ENCODE measurements at places on chromosomes 12 and 14.

DNA sequence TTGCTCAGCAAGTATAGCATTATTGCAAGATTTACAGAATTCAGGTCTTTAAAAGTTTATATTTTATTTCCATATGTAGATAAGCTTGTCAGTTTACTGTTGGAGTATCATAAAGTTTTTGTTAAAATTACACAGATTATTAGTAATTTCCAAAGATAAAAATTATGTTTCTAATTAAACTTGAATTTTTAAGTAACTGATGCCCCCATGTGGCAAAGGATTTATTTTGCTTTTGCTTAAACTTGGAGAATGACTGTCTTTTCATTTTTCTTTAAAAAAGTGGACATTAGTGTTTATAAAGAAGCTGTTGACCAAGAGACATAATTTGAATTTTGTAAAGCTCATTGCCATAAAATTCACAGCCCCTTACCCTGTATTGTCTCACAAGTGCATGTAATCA, 45.8 kb downstream of the ETNK1 start:
- peak; percentile 33 for DNase-seq

DNA sequence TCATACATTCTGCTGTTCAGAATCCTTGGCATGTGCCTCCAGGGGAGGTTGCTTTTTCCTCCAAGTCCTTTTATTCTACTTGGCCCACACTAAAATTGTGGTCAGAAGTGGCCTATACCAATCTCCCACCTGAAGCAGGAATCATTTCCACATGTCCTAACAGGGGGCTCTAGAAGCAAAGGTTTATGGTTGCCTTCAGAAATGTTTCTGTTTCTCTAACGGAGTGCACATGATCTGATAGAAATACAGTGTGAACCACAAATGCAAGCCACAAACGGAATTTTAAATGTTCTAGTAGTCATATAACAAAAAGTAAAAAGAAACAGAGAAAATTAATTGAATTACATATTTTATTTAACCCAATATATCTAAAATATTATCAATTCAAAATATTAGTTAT, 4.0 kb downstream of the PTGER2 start:
- no peak for DNase-seq

DNA sequence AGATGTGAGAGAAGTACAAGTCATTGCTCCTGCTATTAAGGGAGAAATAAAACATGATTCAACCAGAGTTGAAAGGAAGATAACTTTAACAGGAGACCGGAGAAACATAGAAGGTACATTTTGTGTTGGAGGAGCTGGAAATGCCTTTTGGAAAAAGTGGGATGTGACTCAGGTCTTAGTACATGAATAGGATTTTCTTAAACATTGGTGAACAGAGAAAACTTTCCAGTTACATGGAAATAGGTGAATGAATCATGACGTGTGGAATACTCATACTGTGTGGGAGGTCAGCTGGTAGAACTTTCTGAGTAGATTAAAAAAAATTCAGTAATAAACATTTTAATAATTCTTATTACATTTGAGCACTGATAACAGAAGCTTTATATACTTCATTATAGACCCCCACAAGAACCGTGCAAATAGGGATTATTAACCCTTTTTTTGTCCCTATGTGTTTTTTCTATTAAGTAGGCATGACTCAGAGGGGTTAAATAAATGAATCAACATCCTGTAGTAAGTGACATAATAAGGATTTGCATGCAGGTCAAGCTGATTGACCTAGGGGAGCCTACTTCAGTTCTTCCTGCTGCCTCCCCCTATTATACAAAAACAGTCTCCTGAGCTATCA, 710.5 kb downstream of the NOVA1 start:
- DNase-seq: no peak

GRCh38 chr12:75672200-75672599, 160.8 kb upstream of the KRR1 start:
- no peak for DNase-seq

DNA sequence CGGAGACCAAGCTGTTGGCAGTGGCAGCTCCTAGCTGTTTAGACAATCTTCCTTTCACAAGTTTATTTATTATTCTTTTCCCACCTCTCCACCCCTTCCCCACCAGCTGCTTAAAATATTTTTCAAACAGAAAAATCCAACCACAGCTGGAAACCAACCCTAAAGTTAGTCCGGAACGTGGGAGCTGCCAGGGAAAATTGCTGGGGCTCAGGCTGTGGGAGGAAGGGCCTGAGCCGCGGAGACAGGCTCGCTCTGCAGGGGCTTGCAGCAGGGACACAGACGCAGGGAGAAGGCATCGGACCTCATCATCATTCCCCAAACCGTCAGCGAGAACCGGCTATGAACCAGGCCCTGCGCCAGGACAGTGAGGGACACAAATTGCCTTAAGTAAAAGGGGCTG, 16.1 kb upstream of the TMEM106C start:
- DNase-seq: no peak

- peak; percentile 44 for DNase-seq
These were observed 87.4 kb downstream of the B4GALNT3 start for GRCh38 chr12:546920-547845.

GRCh38 chr14:59356767-59357166, 108.4 kb downstream of the GPR135 start:
- no peak for DNase-seq

GRCh38 chr12:96294831-96295230, 100.7 kb downstream of the ELK3 start:
- peak; percentile 65 for DNase-seq

DNA sequence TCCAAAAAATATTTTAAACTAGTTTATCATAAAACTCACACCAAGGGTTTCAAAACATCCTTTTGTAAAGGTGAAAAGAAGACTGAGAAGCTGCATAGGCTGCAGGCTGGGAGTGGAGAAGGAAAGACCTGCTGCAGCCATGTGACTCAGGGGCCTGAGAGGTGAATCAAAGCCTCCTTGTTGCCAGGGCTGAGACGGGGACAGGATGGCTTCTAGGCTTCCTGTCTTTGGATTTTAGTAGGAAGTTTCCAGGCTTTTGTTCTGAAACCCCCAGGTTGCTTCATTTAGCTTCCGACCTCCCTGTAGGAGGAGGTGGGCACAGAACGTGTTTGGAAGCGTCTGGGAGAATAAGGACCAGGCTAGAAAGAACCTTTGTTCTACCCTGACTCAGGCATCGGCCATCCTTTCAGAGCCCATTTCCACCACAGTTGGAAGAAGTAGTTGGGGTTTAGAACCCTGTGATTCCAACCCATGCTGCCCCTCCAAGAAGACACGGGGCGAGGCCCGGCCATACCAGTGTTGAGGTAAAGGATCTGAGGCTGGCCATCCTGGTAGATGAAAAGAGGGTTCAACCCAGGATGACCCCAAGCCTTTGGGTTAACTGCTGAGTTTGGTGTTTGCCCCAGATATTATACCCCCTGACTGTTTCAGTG, 122.4 kb downstream of the SLC25A47 start:
- DNase-seq: no peak

GRCh38 chr12:42284876-42285275, 41.0 kb downstream of the ZCRB1 start:
- DNase-seq: no peak

DNA sequence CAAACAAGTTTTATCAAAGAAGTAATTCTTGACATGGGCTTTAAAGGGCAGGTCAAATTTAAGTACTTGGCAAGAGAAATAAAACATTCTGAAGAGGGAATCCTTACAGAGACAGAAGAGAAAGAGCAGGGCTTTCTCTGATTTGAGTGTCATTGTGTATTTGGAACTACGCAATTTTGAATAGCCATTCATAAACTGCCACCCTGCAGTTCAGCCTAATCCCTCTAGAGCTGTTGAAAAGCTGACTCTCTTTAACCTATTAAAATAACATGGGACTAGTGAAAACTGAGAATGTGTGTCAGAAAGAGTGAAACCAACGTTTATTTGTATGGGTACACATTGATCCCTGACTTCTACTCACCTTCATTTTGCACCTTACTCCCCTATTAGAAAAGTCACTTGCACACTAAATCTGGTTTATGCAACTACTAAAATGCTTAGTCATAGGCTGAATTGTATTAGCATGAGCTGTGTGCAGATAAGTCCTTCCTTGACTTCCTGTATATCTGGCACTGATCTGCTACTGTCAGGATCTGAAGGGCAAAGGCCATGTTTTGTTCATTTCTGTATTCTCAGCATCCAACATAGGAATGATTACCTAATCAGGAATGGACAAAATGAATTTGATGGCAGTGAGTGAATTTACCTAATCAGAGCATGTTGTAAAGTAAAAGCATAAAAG, 458.9 kb downstream of the NOVA1 start:
- DNase-seq: no peak

DNA sequence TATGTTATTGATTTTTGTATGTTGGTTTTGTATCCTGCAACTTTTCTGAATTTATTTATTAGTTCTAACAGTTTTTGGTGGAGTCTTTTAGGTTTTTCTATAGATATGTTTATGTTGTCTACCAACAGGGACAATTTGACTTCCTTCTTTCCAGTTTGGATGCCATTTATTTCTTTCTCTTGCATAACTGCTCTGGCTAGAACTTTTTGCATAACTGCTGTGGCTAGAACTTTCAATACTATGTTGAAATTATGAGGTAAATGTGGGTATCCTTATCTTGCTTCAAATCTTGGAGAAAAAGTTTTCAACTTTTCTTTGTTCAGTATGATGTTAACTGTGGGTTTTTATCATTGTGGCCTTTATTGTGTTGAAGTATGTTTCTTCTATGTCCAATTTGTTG, 39.9 kb upstream of the PLBD1 start:
- no peak for DNase-seq

DNA sequence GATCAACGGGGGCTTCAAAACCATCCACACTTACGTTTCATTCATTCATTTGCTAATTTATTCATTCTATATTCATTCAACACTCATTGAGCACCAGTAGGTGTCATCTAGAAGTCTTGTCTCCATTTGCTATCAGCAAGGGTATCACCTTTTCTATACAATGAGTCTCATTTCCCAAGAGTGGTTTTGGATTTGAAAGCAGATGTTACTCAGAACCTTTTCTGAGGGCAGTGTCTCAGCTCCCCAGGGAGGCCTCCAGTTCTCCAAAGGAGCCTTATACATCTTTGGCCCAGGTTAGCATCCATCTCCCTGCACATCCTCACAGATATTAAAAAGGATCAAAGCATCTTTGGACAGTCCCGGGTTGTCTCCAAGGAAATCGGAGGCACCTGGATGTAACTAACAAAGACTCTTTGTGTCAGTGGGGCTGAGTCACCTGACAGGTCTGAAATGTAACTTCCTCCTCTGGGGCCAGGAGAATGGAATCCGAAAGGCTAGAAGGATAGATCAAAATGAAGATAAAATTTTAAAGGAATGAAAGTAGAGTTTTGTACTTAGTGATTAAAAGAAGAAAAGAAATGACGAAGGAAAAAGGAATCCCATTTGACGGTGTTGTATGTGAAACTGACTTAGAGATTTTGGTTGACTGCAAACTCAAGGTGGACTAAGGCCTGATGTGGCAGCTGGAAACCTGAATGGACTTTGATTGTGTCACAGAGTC, 103.0 kb downstream of the VCPKMT start:
- no peak for DNase-seq

DNA sequence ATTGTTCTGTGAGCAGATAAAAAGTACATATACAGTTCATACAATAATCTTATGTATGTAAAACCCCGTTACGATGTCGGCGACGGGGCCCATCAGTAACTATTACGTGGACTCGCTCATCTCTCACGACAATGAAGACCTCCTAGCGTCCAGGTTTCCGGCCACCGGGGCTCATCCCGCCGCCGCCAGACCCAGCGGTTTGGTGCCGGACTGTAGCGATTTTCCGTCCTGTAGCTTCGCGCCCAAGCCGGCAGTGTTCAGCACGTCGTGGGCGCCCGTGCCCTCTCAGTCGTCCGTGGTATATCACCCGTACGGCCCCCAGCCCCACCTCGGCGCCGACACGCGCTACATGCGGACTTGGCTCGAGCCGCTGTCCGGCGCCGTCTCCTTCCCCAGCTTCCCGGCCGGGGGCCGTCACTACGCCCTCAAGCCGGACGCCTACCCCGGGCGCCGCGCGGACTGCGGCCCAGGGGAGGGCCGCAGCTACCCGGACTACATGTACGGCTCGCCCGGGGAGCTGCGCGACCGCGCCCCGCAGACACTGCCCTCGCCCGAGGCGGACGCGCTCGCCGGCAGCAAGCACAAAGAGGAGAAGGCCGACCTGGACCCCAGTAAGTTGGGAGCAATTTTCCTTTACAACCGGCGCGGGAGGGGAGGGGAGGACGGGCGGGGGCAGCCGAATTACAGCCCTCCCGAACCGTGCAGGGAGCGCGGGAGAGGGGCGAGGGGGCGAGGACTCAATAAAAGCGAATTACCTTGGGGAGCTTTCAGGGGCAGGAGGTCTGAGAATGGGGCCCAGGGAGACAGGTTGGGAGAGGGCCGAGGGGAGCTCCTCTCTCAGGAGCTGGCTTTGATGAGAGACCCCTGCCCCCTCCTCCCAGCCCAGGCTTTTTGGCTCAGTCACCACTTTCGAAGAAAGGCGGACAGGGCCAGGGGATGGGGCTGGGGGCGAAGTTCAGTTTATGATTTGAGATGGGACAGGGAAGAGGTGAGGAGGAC, at the start of gene HOXC9:
HOXC9 (plus strand) TSS at position 46 of the 999 bp plus-strand sequence; CDS start at position 74, 28 bp downstream.
- DNase-seq: no peak

- no peak for DNase-seq
These were observed 3.4 kb downstream of the PRIMA1 start for GRCh38 chr14:93784878-93785277.

DNA sequence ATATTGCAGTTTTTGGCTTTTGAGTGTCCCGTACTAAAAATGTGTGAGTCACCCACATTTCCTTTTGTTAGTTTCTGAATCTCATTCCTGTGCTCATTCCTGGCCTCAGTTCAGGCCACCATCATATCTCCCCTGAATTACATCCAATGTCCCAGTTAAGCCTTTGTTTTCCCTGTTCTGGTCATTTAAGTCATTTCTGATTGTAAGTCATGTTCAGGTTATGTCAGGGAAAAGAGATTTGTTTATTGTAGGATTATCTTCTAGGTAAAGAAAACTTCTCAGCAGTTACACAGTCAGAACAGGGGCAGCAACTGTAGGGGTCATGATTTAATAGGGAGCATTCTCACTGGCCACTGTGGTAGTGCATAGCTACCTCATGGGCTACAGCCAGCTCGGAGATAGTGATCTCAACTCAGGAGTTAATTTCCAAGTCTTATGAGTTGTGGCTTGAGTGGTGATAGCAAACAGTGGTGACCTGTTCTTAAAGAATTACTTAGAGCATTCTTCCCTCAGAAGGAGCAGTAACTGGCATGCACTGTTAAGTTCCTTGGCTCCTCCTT, 6.7 kb downstream of the DDX47 start:
- DNase-seq: peak; percentile 98
